CMK (cell line): ENCODE measurements at places on chromosomes 3 and 15.
A peak's percentile ranks its signal among the peaks of the same experiment; 100 is the strongest.

DNA sequence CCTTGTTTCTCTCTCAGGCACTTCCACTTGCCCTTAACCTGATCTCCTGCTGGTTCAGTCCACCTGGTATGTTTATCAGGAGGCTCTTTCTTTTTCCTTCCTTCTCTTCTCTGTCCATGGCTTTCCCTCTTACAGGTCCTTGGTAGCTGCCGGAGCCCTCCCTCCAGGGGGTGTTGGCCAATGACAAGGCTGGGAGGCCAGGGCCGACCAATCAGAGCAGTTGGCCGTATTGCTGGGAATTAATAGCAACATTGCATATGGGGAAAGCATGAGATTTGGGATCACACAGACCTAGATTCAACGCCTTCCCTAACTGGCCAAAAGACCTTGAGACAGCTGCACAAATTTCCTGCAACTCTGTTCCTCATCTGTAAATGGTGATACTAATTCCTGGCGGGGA lies 62.4 kb downstream of the CEMIP start:
- DNase-seq = no peak

- DNase-seq = no peak
Observed at GRCh38 chr15:48976444-48977088, 12.8 kb upstream of the SHC4 start.

- no peak for DNase-seq
Observed at GRCh38 chr15:76151599-76151974, 91.8 kb downstream of the TMEM266 start.

- no peak for DNase-seq
Observed at GRCh38 chr15:96802611-96803255, 472.2 kb downstream of the NR2F2 start.

DNA sequence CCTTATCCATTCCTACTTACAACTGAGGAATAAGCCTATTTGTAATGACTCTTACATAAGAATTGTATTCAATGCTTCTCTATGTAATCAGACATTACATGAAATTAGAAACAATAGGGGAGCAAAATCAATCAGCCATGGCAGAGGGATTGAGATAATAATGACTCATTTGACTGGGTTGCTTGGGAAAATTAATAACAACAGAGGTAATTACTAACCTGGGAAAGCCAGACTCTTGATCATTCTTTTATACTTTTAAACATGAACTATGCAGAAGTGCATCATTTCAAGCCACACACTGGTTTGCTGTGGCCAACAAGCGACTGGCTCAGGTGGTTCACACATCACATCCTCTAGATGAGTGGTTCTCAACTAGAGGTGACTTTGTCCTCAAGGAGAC lies 126.3 kb upstream of the CRBN start:
- DNase-seq = no peak

GRCh38 chr3:27290760-27291159 lies 78.4 kb downstream of the NEK10 start:
- no peak for DNase-seq

- DNase-seq = peak; percentile 29
Observed at GRCh38 chr3:19213603-19214220, 65.4 kb downstream of the KCNH8 start.

DNA sequence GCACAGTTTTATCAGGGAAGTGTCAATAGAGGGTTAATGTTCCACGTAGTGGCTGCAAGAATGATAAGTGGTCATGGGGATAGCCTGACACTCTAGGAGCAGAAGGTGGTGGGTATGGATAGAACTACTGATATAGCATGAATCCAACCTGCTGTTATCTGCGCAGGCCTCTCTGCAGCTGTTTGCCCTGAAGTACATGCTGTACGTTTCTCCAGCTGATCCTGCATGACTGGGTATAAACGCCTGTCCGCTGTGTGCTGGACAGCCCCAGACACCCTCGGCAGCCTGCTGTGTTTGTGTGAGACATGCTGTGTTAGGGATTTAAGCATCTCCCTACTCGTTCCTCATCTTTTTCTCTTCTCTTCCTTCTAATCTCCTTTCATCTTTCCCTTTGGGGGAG lies 87.1 kb downstream of the LPP start:
- DNase-seq = no peak

DNA sequence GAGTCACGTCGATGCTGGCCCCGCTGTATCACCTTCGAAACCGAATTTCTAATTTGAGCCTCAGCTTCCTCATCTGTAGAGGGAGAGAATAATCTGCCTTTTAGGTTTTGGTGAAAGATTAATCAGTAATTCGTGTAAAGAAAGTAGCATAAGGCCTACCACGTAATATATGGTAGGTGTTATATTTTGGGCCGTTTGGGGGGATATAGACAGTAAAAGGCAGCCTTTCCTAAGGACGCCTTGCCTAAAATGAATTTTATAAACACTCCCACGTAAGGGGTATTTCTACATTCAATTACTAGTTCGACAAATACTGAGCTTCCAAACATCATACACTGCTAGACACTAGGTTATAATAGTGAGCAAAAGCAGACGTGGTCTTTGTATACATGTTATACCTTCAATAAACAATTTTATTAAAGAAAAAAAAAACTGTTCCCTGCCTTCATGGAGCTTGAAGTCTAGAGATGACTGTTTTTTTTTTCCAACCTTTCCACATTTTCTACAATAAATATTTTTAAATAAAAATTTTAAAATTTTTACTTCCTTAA lies 737 bp downstream of the JAGN1 start:
- no peak for DNase-seq

GRCh38 chr3:182795389-182795782 lies 2.1 kb downstream of the ATP11B start:
- DNase-seq = no peak

DNA sequence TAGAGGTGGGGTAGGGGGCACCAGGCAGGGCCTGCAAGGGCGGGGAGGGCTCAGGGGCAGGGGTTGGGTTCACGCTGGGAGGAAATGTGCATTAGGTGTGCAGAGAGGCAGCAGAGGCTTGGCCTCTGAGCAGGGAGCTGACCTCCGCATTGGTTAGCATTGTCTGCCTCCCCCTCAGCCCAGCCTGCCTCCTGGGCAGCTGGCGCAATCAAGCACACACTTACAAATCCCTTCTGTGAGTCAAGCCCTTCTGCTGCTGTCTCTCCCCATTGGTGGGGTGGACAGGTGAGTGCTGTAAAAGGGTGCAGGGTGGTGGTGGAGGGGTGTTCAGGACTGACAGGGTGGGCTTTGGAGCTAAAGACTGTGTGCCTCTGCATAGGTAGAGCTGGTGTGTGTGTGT lies 9.3 kb downstream of the LOXL1 start:
- no peak for DNase-seq

DNA sequence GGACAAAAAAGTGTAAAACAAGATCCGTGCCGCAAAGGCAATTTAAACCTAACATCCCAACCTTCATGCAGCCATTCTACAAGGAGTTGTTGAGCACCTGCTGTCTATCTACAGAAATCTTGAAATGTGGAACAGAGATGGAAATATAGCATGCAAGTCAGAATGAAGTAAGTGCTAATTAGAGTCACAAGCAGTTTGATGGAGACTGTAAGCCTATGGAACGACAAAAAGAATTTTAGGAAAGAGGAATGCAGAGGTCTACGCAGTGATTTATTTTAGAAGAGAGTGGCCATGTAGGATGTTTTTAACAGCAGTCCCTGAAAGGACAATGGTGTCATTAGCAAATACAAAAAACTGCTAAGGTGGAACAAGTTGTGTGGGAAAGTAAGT lies 851 bp upstream of the DCBLD2 start:
- DNase-seq = no peak

- no peak for DNase-seq
Observed at GRCh38 chr15:65945616-65946015, 76.3 kb downstream of the RAB11A start.

GRCh38 chr3:52186729-52187128 lies 11.2 kb upstream of the ALAS1 start:
- no peak for DNase-seq
